ENCODE measurements at places on chromosomes 3 and 15.

DNA sequence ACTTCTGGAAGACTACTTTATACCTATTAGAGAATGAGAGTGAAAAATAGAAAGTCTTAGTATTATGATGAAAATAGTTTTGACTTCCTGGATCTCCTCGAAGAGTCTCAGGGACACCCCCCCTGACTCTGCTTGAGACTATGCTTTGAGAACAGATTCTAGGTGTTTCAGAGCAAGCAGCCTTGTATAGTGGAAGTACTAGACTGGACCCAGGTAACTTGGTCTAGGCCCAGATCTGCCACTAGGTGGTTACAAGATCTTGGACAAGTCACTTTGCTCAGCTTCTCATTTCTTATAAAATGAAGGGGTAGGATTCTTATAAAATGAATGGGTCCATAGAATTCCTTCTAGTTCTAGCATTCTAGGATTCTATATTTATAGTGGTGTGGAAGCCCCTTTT lies 9.1 kb downstream of the ABHD5 start:
- no peak for DNase-seq

- DNase-seq, result no peak
Observed at GRCh38 chr15:78350058-78350457, 9.9 kb downstream of the CRABP1 start.

DNA sequence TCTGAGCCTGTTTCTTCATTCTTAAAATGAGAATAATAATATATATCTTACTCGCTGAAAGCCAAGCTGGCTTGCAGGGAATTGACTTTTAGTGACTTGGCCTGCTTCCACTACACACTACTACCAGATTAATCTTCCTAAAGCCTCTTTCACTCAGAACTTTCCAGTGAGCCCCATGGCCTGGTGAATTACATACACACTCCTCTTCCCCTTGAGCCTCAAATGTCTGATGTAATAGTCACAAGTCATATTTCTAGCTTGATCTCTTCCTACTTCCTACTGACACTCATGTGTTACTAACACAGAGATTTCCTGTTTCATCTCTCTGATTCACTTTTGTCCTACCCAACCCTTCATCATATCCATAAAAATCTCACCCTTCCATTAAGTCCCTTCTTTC lies 82.7 kb upstream of the SOX2 start:
- DNase-seq, result no peak

GRCh38 chr3:40754994-40755393 lies 230.2 kb downstream of the ZNF621 start:
- DNase-seq, result no peak

DNA sequence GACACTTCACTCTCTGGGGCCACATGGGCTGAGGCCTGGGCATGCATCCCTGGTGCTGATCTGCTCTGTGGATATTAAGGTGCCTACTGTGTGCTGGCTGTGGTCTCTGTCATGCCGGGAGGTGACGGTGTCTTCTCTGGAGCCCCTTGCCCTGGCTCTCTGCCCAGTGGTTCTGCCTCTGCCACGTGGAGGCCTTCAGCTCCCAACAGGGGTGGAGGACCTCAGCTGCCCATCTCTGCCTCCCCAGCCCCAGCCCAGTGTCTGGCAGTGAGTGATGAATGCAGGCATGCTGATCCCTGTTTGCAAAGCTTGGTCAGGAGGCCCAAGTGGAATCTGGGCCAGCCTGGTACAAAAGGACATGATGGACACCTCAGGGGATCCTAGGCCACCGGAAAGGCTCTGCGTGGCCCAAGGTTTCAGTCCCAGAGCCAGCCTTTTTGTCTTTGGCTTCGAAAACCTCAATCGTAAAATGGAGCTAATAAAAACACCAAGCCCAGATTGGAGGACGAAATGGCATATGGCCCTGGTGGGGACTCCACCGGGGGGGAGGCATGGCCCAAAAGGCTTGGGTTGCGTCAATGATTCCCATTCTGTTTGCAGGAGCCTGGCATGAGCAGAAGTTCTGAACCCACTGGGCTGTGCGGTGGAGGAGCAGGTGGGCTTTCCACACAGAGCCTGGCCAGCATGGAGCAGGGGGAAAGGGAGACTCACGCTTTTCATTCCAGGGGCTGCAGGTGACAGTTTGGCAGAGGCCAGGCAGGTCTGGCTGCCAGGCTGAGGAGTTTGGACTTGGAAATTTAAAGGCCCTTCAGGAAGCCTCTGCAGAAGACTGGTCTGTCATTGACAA lies 54.7 kb upstream of the KLF13 start:
- peak; percentile 20 for DNase-seq

GRCh38 chr3:32078085-32078634 lies 28.3 kb upstream of the GPD1L start:
- DNase-seq, result no peak

DNA sequence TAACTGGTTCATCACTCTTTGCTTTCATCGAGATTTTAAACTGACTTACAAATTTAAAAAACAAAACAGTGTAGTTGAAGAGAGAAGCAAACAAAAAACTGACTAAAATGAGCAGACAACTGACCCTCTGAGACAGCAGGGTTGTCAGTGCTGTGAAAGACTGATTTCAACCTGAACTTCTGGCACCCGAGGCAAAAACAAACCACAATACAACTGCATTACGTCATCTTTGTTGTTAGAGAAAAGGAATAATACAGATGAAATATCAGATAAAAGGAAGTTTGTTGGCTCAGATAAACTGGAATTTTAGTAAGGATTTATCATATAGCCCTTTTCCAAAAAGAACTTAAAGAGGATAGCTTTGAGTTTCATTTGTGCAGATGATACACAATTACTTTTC lies 51.1 kb downstream of the PARP15 start:
- DNase-seq, result no peak

DNA sequence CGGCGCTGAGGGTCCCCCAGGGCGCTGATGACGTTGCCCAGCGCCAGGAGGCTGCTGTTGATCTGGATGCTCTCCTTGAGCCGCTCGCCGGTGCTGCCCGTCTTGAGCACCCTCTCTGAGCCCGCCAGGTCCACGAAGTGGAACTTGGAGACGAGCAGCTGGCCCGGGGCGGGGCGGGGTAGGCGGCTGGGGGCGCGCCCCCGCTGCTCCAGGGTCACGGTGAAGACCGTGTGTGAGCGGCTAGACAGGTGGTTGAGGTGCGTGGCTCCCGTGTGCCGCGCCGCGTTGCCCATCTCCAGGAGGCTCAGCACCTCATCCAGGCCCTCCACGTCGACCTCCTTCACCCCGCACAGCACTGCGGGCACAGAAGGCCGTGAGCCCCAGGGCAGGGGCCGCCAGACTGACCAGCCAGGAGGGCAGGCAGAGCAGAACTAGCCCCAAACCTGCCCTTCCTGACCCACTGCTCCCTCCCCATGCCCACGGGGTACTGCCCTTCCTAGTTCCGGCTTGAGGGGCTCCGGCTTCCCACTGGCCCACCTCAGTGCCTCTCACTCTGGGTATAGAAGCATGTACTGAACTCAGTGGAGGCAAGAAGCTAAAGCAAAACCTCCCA lies 6.1 kb downstream of the KIF7 start:
- DNase-seq, result peak; percentile 12

GRCh38 chr3:195094191-195094921 lies 176.6 kb downstream of the XXYLT1 start:
- DNase-seq, result no peak

- DNase-seq, result no peak
Observed at GRCh38 chr15:56342653-56343052, 22.6 kb upstream of the TEX9 start.

DNA sequence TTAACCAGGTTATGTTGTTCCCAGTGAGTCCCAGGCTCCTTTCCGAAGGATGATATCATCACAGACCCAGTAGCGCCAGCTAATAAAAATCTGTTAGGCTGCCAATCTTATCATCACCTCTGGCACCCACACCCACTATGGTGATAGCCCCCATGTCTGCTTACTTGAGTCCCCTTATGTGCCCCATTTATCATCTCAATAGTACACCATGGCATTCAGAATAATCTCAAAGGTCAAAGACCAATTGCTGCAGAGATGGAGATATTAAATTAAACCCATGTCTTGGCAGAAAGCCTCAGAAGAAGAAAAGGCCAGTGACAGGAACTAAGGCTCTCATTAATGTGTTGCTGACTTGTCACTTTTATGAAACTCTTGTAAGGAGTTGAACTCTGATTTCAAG lies 32.8 kb downstream of the CPNE4 start:
- DNase-seq, result no peak

DNA sequence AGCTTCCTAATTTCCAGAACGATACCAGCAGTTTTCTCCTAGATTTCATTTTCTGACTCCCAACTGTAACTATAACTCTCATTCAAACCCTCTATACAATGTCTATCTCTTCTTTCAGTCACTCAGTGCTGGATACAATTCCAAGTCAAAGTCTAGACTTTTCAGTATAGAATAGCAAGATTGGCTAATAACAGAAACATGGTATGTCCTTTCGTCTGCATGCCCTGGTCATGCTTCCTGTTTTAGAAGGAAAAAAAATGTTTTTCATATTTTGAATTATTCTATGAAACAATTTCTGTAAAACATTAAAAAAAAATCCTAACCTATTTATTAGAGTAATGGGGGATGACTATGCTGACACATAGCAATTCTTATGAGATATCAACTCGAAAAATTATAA lies 180.0 kb downstream of the KCNAB1 start:
- DNase-seq, result no peak

DNA sequence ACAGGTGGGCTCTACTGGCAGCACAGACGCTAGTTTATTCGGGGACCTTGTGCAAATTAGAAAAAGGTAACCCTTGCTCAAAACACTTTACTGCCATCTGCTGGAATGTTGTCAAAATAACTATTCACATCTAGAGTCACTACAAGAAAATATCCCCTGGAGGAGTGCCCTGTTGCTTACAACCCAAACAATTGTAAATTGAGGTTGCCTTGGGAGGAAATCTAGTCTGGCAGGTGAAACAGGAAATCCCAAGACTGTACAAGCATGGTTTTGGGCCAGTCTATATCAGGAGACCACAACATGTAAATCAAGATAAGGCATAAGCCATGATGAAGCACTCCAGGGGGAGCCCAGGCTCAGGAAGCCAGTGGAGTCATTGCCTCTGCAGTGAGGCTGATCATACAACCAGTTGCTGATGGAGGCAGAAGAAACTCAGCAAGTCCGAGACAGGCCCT lies 136.8 kb upstream of the ACP3 start:
- no peak for DNase-seq

DNA sequence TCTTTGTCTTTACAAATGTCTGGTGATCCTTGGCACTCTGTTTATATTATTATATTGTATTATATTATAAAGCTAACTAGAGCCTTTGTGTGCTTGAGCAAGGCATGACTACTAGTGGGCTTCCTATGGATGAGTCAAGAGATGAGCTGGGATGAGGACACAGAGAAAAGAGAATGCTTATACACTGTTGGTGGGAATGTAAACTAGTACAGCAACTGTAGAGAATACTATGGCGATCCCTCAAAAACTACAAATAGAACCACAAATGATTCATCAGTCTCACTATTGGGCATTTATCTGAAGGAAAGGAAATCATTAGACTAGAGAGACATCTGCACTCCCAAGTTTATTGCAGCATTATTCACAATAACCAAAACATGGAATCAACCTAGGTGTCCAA lies 40.8 kb upstream of the MED12L start:
- DNase-seq, result no peak

DNA sequence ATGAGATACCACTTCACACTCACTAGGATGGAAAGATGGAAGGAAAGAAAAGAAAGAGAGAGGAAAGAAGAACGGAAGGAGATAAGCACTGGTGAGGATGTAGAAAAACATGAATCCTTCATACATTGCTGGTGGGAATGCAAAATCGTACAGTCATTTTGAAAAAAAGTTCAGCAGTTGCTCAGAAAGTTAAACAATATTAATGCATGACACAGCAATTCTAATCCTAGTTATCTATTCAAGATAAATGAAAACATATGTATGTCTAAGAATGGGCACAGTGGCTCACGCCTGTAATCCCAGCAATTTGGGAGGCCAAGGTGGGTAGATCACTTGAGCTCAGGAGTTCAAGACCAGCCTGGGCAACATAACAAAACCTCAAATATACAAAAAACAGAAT lies 59.1 kb downstream of the SENP7 start:
- no peak for DNase-seq

All from omental fat pad (tissue), 4 donors.